ENCODE measurements at places on chromosomes 16 and 17.

- no peak for DNase-seq
Observed at GRCh38 chr17:17831208-17832031, 5.4 kb downstream of the SREBF1 start.

DNA sequence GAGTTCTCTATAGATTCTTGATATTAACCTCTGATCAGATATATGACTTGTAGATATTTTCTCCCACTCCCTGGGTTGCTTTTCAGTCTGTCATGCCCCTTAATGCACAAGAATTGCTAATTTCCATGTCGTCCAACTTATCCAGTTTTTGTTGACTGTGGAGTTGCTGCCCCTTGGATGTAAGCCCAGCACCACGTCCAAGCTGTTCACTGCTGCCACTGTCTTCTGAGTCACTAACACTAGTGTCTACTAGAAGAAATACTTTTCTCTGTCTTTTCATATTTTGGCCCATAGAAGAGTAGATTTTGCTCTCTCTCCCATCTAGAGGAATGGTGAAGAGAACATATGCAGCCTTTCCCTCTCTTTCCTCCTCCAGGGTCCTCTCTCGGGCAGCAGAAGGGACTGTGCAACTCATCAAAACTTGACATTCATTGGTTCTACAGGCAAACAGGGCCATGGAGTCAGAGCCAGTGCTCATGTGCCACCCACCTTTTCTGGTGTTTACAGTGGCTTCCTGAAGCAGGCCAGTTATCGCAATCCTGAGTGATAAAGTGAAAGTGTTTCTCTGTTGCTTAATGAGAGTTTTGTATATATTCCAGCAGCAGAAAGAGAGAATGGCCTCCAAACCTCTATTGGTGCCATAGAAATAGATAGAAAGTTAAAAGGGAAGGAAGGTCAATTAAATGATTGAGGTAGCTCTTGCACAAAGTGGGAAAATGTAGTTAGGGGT lies 22.6 kb upstream of the PMP22 start:
- DNase-seq = no peak

GRCh38 chr16:51762081-51762996 lies 611.3 kb upstream of the SALL1 start:
- peak; percentile 88 for DNase-seq

GRCh38 chr17:31595666-31596381 lies 204.3 kb downstream of the RAB11FIP4 start:
- DNase-seq = no peak

DNA sequence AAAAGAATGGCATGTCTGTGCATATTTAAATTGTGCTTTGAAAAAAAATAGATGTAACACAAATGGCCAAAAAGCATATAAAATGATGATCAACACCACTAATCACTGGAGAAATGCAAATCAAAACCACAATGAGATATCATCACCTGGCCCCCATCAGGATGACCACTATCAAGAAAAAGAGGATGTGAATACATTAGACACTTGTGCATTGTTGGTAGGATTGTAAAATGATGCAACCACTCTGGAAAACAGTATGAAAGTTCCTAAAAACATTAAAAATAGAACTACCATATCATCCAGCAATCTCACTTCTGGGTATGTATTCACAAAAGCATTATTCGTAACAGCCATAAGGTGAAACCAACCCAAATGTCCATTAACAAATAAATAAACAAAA lies 91.5 kb downstream of the SPAG9 start:
- no peak for DNase-seq

DNA sequence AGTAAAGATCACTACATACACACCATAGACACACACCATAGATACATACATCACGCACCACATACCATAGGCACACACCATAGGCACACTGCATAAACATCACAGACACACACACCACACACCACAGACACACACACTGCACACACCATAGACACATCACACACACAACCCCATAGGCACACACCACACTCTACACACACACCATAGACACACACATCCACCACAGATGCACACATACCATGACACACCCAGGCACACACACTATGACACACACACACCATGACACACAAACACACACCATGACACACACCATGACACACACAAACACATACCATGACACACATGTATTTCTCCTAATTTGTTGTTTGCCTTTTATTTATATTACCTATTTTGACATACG lies 14.1 kb downstream of the TBC1D16 start:
- DNase-seq = no peak

DNA sequence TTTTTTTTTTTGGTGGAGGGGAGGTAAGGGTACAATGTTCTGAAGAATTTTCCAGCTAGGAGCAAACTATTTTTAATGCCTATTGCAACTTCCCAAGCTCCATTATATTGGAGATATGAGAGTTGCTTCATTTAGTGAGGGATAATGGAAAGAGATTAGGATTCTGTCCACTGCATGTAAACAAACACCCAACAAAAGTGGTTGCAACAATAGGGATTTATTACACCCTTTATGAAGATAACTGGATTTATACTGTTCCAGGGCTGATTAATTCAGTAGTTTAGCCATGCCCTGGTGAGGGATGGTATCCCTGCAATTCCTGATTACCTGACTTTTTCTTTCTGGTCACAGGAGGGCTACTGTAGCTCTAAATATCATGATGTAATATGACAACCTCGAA lies 40.5 kb downstream of the MAP2K6 start:
- DNase-seq = no peak

DNA sequence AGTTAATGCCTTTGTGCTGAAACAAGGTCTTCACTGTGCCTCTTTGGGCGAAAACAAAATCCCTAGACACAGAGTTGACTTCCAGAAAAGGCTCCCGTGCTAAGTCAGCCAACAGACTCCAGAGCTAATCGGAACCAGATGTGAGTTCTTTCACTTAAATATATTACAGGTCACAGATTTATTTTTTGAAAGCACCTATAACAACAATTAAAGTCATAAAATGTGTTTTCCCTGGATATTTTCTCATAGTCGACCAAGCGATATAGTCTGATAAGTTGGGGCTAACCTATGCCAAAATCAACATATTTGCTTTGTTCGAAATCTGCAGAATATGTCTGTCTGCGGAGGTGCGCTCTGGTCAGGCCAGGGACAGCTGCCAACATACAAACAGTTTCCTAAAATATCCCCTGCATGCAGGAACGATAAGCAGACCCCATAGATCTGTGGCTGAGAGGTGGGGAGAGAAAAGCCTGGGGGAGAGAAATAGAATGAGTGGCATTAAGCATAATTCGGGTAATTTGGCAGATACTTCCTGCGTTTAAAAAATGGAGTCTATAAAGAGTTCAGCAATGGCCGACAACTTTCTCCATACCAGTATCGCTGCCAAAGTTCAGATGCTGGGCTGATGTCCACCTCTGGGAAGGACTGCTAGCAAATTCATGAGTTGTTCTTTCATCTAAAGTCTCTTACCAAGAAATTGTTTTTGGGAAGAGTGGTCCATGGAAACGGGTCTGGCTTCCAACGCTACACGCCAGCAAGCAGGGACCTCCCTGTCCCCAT lies 50.8 kb upstream of the MYH10 start:
- no peak for DNase-seq

- DNase-seq = no peak
Observed at GRCh38 chr16:25063865-25064264, 47.7 kb upstream of the LCMT1 start.

DNA sequence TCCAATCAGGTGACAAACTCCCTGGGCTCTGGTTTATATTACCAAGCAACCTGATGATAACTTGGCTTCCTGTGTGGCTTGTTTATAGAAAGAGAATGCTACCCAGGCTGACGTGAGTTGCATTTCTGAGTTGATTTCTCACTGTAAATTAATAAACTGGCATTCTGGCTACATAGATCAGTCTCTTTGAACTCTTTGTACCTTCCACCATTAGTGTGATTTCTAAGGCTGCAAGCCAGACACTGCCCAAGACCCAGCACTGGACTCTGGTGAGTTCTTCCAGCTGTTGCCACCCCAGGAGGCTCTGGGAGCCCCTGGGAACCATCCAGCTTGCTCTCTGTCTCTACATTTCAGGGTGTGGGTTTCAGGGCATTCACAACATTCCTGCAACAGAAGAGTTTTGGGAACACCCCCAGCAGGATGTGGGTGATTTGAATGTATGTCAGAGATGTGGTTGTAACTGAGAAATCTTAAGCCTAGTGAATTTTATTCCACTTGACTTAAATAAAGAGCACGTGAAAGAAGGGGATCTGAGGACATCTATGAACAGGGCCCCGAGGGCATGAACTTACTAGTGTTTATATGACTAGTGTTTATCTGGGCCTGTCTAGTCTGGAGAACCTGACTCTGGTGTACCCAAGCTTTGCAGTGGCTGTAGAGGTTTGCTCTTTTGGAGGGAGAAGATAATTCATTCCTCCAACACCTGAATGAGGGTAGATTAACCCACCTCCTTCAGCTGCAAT lies 30.3 kb upstream of the LRRC37A start:
- DNase-seq = no peak

GRCh38 chr16:21023509-21024202 lies 123.1 kb downstream of the LYRM1 start:
- DNase-seq = no peak

DNA sequence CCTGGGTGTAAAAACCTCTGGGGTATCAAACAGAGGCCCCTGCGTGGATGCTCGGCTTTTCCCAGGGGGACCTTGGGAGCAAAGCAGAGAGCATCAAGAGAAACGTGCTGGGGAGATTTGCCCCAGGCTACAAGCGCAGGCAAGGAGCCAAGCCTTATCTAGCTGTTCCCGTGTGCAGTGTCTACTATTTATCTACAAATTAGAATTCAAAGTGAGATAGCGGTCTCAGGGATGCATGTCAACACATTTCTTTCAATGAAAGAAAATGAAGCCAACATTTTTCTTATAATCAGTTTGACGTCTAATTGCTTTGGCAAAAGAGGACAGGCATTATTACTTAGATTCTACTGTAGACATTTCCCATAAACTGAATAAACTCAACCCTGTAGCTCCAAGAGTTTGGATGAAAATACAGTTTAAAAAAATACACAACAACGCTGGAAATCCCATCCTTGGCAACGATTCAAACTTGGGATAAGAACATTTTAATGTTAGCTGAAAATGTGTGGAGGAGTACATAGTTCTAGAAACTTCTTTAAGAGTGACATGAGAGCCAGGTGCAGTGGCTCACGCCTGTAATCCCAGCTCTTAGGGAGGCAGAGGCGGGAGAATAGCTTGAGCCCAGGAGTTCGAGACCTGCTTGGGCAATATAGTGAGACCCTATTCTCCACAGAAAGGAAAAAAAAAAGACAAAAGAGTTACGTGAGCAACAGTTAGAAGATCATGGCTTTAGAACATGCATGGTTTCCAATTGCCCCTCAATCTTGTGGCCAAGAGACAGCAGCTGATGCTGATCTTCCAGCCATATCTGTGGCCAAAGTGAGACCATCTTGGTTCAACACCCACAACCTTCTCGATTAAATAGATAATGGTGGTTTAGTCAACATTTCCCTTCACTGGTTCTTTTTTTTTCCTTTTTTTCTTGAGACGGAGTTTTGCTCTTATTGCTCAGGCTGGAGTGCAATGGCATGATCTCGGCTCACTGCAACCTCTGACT lies 7.2 kb downstream of the SPNS3 start:
- no peak for DNase-seq
